ENCODE measurements at places on chromosomes 2 and 18.
A peak's percentile ranks its signal among the peaks of the same experiment; 100 is the strongest.

GRCh38 chr2:122753336-122753735, 997.9 kb downstream of the TSN start:
- DNase-seq, result no peak

GRCh38 chr2:148660999-148661398, 16.4 kb downstream of the EPC2 start:
- DNase-seq, result no peak

DNA sequence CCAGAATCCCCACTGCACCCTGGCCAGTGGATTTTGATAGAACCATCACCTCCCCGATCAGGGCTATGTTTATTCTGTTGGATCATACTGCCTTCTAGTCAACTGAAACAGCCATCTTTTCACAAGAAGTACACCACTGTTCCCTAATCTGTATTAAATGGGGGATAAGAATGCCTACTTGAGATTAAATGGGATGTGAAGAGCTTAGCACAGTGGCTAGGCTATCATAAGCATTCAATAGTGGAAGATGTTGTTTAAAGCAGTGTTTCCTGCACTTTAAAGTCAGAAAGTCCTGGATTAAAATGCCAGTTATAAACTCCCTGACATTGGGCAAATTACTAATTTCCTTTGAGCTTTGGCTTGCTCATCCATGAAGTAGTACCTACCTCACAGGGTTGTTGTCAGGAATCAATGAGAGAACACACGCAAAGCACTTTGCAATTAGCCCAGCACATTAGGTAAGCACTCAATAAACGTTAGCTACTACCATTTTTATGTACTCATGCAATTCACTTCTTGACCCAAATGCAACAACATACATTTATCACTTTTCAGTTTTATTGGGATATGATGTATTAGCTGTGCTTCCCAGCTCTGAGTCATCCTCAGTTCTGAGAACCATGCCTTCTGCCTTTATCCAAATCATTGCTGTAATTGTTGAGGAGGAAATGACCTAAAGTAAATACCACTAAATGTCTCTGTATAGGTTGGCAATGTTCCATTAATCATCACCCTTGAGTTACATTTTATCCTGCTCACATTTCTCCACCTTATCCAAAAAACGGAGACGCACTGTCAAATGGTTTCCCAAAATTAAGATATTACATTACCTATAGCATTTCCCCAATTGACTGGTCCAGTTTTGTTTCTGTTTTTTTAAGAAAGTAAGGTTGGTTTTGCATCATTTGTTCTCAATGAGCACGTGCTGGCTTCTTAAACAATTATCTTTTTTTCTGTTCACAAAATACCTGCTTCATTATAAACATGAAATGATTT, 2.1 kb downstream of the TMEM247 start:
- DNase-seq, result peak; percentile 57

- DNase-seq, result no peak
Measured at GRCh38 chr2:197784956-197785941, at the start of gene BOLL. Gene BOLL, minus strand, starts transcription at chr2:197785319. Its CDS starts 3,469 bp downstream, at chr2:197781850.

- DNase-seq, result no peak
Measured at GRCh38 chr18:63138436-63139340, 180.9 kb downstream of the BCL2 start.

DNA sequence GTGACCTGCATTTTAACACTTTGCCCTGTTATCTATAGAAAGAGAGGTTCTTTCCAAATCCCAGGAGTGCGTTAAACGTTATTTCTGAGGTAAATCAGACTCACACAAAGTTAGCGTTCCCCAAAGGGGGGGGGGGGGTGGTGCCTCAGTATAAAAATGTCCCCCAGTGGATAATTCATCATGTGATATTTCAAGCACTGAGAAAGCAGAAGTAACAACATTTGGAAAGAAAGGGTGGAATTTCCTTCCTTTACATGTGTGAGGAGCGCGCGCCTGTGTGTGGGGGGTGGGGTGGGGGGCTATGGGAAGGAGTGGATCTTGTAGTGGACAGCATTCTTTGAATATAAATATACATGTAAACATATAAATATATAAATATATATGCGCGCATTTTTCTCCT, 630.9 kb downstream of the NYAP2 start:
- DNase-seq, result no peak

DNA sequence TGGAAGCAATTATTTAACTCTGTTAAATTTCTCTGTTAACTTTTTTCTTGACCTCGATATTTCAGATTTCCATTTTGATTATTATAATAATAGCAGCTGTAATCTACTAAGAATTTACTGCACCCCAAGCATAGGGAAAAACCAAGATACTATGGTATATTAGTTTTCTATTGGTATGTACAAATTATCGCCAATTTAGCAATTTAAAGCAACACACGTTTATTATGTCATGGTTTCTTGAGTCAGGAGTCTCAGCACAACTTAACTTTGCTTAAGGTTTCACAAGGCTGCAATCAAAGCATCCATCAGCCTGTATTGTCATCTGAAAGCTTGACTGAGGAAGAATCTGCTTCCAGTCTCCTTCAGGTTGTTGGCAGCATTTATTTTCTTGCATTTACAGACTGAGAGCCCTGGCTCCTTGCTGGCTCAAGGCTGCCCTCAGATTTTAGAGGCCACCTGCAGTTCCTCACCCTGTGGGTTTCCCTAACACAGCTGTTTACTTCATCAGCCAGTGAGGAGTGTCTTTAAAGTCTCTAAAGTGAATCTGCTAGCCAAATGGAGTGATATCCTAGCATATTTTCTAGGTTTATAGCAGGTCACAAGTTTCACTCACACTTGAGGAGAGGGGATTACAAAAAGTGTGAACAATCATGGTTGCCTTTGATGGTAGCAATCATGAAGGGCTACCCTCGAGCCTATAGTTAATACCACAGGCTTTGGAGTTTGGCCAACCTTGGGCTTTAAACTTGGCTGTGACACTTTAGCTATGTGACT, 4.4 kb upstream of the VPS54 start:
- no peak for DNase-seq

- no peak for DNase-seq
Measured at GRCh38 chr2:207236156-207236935, 70.6 kb upstream of the KLF7 start.

GRCh38 chr2:16475586-16475985, 190.0 kb downstream of the CYRIA start:
- DNase-seq, result no peak

DNA sequence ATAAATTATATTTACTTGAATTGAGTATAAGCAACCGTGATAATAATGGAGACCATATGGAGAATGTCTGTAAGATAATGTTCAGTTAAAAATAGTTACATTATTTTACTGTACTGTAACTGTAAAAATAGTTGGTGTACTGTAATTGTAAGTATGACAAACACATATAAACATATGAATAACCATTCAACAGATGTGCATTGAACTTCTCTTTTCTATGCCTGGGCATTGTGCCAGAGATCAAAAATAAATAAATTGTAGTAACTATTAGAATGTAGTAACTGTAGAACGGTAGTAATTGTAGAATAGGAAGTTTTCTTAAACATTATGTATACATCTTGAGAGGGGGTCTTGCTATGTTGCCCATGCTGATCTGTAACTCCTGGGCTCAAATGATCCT, 287.4 kb upstream of the EPAS1 start:
- DNase-seq, result no peak

Measured in NCI-H345 (cell line).